ENCODE measurements at places on chromosomes 3 and 15.

- no peak for DNase-seq
Observed at GRCh38 chr3:29242296-29242695, 38.6 kb upstream of the RBMS3 start.

DNA sequence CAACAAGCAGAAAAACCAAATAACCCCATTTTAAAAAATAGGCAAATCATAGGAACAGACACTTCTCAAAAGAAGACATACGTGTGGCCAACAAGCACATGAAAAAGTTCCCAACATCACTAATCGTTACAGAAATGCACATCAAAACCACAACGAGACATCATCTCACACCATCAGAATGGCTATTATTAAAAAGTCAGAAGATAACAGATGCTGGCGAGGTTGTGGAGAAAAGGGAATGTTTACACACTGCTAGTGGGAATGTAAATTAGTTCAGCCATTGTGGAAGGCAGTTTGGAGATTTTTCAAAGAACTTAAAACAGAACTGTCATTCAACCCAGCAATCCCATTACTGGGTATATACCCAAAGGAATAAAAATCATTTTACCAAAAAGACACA is 60.7 kb downstream of the ABI3BP start:
- DNase-seq, result peak; percentile 51

DNA sequence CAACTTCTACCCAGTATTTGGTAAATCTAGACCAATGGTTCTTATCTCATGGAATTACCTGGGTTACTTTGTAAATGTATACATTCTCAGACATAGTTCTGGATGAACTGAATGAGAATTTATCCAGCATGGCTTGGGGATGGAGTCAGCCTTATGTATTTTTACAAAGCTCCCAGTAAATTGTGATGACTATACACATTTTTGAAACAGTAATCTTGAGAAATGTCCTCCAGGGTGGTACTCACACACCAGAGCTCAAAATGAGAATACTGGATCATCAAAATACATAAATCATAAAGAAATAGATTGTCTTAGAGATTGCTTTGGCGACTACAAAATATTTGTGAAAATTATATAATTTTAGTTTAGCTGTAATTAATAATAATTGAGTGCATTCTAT is 722.1 kb upstream of the DPPA4 start:
- DNase-seq, result no peak

GRCh38 chr3:147369231-147369630 is 37.1 kb downstream of the ZIC4 start:
- DNase-seq, result peak; percentile 12

DNA sequence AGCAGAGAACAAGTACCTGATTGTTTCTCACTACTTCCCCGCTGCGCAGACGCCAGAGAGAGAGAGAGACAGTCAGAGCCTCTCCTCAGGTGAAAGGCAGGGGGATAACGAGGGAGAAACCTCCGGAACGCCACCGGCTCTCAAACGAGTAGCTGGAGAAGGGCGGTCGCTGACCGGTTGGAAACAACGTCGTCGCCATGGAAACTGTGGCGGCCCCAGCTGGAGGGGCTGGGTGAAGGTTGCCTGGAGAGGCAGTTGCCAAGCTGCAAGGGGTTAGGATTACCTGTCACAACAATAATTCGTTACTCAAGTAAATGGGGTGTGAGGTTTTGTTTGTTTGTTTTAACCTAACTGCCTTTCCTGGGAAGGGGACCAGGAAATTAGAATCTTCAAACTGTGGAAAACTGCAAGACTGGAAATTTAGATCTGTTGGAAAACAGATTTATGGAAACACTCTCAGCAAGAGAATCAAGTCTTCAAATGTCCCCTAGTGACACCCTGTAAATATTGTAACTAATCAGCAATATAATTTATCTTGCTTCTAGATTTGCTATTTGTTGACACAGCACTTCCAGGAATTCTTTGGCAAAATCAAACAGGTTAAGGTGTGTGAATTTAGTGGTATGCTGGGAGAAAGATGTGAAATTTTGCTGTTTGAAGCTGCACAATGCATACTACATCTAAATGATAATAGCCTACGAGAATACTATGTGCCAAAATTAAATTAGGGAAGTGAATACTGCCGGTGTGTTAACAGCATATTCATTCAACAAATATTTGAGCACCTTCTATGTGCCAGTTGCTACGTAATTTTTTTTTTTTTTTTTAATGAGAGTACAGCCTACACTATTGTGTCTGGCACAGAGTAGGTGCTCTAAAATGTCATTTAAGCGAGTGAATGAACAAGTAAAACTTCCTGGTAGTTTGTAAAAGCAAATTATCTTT is at the start of gene DNAH12:
TSS of gene DNAH12 (minus strand) at position 164 of the 945 bp plus-strand sequence. CDS start 1,474 bp downstream, outside the sequence.
- peak; percentile 13 for DNase-seq

GRCh38 chr3:69900331-69900730 is 99.2 kb upstream of the SAMMSON start:
- DNase-seq, result no peak

DNA sequence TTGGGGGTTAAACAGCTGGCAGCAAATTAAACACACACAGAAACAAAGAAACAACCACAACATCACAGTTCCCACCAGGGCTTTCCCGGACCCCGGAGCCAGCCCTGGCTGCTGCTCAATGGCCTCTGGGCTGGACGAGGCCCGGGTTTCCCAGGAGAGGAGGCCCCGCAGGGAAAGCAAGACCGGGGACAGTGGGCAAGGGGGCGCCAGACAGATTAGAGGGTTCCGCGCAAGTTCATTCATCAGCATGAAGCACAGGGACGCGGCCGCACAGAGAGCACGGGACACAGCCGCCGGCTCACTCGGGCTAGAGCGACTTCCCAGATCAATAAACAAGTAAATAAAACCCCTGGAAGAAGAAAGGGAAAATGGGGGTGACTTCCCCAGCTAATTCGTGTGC is 66.4 kb upstream of the RPL32 start:
- no peak for DNase-seq

DNA sequence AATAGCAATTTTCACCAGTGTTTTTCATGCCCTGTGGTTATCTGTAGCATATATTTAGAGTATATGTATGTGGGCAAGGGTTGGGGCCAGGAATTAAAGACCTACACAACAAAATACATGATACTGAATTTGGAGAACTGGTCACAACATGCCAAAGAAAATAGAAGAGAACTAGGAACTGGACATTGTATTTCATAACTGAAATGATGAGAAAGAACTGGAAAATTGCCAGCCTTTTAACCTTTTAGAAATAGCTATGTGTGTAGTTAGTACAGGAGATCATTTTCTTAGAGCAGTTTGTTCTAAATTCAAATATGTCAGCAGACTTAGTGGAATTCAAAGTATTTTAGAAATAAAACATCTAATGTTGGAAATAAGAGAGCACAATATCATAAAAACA is 227.1 kb upstream of the CGNL1 start:
- DNase-seq, result peak; percentile 21

- DNase-seq, result no peak
Observed at GRCh38 chr3:144593881-144594280, 622.3 kb downstream of the DIPK2A start.

DNA sequence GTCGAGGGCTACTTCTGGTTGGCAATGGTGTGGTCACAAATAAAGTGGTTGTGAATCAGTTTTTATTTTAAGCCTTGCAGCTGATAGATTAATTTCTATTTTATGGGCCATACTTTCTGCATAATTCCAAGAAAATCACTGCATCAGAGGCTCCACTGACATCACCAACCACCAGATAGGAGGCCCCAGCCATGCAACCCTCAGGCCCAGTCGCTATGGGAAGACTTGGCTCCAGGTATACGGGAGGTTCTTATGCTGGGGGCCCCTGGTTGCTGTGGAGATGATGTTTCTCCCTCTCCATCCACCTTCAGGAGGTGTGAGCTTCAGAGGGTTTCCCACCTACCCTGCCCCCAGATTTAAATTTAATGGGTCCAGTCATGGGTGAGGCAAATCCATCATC is 57.4 kb downstream of the ISG20 start:
- DNase-seq, result no peak

DNA sequence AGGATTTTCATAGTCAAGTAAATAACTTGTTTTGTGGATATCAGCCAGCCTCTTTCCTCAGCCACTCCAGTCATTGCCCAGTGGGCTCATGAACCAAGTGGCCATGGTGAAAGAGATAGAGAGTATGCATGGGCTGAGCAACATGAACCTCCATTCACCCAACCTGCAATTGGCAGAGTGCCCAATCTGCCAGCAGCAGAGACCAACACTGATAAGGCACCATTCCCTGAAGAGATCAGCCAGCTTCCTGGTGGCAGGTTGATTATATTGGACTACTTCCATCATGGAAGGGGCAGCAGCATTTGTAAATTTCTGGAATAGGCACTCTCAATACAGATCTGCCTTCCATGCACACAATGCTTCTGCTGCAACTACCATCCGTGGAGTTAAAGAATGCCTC is 10.3 kb upstream of the MCF2L2 start:
- no peak for DNase-seq

GRCh38 chr3:180135101-180135500 is 98.4 kb upstream of the PEX5L start:
- DNase-seq, result no peak

DNA sequence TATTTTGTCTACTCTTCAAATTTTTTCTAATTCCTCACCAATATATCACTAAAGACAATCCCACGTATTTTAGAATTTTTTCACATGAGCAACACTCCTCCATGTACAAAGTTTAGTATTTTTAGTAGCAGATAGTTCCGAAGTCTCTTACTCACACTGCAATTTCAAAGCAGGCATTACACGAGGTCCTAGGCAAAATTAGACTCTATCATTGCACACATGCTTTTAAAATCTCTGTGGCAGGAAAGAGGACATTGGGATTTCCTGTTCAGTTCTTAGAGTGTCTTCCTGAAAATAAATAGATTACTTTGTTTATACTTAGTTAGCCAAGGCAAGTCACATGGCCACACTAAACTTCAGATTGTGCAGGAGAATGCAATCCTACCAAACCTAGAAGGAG is 847.7 kb downstream of the ROBO2 start:
- DNase-seq, result peak; percentile 13

DNA sequence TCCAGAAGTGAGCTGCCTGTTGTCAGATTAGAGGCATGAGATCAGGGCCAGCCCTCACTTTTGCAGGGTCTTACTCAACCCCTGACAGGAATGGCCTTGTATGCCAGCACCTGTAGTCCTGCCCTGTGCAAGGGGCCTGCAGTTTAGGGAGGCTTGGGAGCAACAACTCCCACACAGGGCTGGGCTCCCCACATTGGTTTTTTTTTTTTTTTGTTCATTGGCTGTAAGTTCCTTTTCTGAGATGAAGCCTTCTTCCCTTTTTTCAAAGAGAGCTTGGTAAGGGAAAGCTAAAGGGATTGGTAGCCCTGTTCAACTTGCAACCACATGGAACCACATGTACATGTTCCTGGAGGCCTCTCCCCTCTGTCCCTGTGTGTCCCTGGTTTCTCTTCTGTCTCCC is 46.4 kb downstream of the TNFAIP8L3 start:
- no peak for DNase-seq

DNA sequence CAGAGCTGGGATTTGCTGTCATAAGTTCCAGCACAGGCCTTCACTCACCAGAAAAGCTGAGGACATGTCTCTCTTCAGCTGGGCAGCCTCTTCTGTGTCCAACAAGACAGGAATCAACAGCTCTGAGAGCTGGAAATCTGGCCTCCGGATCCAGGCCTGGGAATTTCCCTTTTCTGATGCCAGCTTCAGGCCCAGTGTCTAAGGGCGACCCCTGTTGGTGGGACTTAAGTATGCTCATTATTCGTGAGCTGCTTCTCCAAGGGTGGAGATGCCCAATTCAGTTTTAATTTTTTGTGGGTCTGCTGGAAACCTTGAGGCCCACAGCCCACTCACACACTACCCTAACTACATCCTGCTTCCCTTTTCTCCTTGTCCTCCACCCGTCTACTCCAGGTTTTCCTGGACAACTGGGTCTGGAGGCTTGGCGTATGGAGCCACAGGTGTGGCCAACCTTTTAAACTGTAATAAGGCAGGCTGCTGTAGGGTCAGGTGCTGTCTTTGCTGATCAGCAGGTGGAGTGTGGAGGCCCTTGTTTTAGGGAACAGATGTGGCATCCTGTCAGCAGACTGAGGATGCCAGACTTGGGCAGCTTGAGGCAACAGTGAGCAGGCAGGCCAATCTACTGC is 2.6 kb upstream of the CEMIP start:
- DNase-seq, result peak; percentile 80

GRCh38 chr15:79919090-79919748 is 22.4 kb upstream of the MTHFS start:
- DNase-seq, result no peak

GRCh38 chr3:71102111-71102983 is 481.2 kb downstream of the FOXP1 start:
- DNase-seq, result peak; percentile 98

DNA sequence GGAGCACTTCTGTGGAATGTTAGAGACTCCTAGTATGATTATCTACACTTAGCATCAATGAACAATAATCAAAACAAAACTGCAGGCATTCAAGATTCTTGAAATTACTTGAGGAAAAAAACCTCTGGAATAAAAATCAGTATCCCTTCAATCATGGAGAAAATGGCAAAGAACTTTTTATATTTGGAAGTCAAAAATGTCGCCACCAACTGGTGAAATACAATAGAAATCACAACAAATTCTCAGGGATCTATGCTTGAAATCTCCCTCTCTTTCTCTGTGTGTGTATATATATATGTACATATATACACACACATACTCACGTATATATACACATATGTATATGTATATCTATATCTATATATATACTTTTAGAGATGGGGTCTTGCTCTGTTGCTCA is 378.9 kb upstream of the ALCAM start:
- DNase-seq, result no peak

DNA sequence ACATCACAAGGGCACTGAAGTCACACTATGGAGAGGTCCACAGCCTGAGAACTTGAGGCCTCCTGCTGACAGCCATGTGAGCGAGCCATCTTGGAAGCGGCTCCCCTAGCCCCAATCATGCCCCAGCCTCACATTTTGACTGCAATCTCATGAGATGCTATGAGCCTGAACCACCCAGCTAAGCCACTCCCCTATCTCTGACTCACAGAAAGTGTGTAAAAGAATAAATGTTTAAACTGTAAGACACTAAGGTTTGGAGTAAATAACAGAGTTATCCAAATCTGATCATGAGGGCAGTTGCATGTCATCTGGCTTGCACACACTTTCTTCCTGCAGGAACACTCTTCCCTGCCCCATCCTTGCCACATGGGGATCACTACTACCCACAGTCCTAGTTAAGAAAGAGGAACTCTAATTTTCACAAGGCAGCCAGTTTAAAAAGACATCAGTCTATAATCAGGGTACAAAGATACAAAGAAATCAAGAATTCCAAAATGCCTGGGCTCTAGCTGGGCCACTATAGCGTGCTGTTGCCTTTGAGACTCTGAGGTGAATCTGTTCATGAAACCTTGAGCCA is 494.2 kb downstream of the FOXP1 start:
- DNase-seq, result no peak

GRCh38 chr15:62783303-62783957 is 259.1 kb upstream of the TPM1 start:
- DNase-seq, result peak; percentile 89

DNA sequence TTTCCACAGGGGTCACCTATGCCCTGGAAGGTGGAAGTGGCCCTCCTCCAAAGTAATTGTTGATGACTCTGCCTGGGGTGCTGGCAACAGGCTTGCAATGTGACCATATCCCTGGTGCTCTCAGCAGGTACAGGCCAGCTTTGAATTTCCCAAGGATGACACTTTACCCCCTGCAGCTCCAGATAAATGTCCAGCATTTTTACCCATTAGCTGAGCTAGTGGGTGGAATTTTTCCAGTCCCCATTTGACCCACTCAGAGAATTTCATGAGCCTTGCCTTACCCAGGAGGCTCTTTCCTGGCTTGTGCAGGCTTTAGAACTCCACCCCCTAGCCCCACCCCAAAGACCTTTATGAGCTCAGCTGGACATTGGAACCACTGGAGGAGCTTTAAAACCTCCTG is 77.6 kb downstream of the ST8SIA2 start:
- DNase-seq, result peak; percentile 39

- DNase-seq, result no peak
Observed at GRCh38 chr3:98856724-98857123, 44.8 kb downstream of the DCBLD2 start.
